ENCODE measurements at places on chromosomes 7 and 10.

- no peak for DNase-seq
Observed at GRCh38 chr10:50540069-50540825, 83.5 kb downstream of the SGMS1 start.

DNA sequence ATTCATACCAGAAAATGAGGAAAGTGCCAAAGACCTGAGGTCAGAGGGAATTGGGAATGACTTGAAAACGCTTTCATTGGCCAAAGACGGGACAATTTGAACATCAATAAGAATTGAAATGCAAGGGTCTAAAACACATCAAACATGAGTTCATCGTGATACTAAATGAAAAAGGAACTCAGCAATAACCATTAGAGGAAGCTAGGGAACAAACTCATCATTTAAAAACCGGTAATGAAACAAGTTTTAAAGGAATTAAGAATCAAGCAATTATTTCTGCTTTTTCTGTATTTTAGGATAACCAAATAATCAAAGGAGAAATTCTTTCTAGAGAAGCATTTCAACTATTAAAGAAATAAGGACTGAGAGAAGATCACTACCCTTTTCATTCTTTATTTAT, 303.1 kb downstream of the ARHGAP12 start:
- DNase-seq = no peak

- DNase-seq = no peak
Observed at GRCh38 chr10:113426181-113426877, 126.5 kb upstream of the HABP2 start.

DNA sequence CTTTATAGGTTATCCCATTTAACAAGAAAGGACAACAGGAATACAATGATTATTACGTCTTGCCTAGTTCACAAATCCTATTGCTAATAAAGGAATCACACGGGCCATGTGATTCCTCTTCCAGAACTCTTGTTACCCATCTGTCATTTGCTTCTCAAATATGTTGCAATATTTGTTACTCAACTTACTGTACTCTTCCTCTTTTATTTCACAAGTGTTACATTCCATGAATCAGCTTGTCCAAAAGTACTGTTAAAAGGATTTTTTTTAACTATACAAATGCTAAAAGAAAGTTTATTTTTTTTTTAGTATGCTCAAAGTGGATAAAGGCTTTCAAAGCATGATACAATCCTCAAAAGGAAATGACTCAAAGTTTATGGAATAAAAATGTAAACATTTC, 3.9 kb upstream of the CD36 start:
- peak; percentile 28 for DNase-seq

DNA sequence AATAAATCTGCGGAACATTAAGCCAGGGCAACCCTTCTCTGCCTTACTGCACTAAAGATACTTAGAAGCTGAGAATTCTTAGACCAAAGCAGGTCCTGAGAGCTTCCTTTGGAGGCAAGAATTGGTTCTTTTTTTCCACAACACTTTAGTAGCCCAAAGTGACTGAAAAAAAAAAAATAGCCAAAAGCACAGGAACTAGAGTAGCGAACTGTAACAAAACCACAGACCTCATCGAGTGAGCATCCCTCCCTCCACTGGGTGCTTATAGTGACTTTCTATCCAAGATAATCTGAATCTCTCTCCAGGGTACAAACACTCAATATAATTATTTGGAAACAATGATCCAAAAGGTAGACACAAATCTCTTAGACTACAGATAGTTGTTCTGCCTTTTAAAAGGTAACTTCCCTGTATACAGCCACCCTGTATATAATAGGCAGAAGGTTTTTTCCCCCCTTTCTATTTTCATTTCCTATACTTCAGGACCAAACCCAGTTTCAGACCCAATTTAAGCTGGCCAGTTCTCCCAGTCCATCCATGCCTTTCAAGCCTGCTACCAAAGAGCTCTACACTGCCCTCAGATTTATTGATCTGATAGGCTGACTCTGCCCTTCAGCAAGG, 31.6 kb upstream of the KCNIP2 start:
- DNase-seq = no peak

DNA sequence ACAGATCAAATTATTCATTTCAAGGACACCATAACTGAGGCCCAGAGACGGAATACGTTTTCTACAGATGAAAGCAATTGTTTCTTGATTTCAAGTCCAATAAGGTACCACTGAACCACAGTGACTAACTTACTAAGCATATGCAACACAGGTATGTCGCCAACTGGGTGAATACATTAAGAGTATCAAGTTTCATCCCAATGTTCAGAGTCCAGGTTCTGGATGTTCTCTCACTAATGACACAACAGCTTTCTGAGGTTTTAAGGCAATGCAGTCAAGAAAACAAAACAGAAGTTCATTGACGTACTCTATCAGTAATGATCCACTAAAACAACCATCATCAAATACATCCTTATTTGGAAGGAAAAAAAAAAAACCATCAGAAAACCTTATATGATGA, 35.8 kb downstream of the NSUN6 start:
- DNase-seq = no peak

GRCh38 chr10:83037653-83038052, 1101.7 kb upstream of the GHITM start:
- DNase-seq = no peak

- no peak for DNase-seq
Observed at GRCh38 chr7:2698581-2699288, 10.7 kb downstream of the AMZ1 start.

DNA sequence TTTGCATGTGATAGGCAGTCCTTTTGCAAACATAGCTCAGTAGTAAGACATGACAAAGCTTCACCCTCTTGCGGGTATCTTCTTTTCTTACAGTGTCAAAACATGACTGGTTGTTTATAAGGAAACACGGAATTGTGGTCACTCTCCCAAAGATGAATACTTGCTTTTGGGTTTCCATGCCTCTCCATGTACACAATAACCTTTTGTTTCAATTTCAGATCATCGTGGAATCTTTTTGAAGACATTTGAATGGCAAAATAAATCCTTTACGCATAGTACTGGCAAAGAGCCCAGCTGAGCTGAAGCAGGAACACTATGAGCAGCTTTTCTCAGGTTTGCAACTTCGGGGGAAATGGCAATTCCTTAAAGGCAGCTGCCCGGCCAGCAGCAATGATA, 156.8 kb upstream of the FRMD4A start:
- DNase-seq = no peak

- DNase-seq = no peak
Observed at GRCh38 chr7:146397141-146397540, 280.5 kb downstream of the CNTNAP2 start.

GRCh38 chr10:97080051-97080776, 105.5 kb downstream of the SLIT1 start:
- DNase-seq = no peak

GRCh38 chr10:6396652-6397051, 183.4 kb downstream of the PRKCQ start:
- DNase-seq = no peak

DNA sequence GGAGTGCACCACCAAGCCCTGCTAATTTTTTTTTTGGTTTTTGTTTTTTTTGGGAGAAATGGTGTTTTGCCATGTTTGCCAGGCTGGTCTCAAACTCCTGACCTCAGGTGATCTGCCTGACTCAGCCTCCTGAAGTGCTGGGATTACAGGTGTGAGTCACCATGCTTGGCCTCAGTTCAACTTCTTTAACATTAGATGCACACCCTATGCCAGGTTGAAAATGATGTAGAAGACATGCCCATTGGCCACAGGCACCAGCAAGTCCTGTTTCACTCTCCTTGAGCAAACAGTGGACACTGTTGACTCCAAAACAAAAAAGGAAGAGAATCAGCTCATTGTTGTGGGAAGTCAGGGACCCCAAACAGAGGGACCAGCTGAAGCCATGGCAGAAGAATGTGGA, 1205.3 kb downstream of the REEP3 start:
- DNase-seq = no peak

DNA sequence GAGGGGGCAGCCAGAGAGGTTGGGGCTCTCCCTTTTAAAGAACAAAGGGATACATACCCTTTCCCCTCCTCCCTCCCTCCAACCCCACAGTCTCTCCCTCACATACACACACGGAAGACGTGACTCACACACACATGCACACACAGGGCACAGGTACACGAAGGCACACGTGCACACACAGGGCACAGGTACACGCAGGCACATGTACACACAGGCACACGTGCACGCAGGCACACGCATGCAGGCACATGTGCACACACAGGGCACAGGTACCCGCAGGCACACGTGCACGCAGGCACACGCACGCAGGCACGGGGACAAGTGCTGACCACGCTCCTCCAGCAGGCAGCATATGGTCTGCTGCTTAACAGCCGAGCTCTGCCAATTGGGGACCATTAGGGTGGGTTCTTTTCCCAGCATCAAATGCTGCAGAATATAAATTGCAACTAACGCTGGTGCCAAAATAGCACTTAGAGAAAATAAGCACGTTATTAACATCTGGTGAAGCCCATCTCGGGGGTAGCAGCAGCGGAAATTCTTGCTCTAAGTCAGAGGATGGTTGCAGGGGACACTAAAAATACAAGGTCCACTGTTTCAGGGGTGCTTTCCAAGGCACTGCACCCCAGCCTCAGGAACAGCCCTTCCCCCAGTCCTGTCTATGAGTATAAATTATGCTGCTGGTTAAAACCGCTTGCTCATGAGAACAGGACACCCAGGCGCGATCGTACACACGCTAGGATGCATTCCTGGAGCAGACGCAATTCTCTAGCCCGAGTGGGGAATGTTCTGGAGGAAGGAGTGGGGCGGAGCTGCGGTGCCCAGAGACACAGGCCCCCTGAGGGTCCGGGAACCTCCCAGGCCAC, 55.2 kb upstream of the TNRC18 start:
- peak; percentile 55 for DNase-seq

GRCh38 chr7:27188386-27189294, 3.6 kb upstream of the HOXA11 start:
- no peak for DNase-seq

DNA sequence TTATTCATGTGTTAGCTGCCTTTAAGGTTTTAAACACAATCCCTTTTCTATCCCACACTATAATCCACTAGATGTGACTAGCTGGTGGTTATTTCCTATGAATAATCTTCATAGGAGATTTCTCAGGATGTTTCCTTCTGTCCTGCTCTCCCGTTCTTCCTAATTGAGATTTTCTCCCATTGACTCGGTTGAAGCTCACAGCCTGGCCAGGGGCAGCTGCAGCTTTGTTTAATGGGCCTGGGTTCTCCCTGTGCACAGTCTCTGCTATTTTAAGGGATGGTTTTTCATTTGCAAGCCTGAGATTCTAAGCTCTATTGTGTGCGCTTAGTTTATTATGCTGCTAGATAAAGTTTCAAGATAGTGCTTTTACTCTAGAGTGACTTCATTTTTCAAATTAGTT, 283.4 kb upstream of the AOAH start:
- no peak for DNase-seq

DNA sequence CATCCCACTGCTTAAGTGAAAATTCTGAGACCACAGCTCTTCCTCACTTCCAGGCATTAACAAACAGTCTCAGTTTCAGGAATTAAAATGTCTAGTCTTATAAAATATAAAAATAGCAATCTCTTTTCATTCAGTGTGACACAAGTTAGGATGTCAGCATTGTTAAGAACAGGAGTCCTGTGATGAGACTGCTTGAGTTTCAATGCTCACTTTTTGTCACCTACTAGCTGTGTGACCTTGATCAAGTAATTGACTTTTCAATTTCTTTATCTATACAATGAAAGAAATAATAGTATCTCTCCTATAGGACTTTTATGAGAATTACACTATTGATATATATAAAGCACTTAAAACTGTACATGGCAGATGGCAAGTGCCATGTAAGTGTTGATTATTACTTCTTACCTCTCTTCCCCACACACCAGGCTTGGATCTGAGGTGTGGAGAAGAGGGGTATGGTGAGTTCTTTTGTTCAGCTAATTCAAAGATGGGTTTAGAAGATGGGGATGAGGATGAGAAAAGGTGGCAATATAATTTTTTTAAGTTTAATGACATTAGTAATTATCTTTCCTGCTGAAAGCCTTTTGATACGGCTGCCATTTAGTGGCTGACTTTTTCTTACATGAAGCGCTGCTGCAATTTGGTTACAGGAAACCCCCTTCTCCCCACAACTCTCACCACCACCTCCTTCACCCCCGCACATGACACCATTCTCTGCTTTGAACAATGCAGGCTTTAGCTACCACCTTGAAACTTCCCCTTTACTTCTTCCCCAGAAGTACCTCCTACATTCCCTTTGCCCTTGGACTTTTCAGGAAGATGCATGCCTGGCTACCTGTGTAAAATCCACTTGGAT, 20.8 kb upstream of the HYAL4 start:
- DNase-seq = no peak

GRCh38 chr7:112120696-112121217, 85.4 kb downstream of the DOCK4 start:
- DNase-seq = no peak

DNA sequence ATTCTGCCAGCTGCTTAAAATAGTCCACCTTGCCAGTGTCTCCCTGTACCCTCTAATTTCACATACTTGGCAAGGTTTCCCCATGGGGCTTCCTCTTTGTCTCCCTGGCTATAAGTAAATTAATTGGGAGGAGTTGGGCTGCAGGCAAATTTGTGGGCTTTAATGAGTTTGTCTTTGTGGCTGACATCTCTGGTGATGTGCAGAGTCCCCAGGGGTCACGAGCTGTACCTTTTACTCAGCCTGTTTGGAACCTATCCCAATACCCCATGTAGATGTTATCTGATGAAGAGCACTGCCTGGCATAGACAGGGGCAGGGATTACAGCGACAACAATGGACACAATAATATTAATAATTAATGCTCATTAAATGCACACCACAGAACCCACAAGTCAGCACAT, 132.5 kb downstream of the SLIT1 start:
- no peak for DNase-seq

DNA sequence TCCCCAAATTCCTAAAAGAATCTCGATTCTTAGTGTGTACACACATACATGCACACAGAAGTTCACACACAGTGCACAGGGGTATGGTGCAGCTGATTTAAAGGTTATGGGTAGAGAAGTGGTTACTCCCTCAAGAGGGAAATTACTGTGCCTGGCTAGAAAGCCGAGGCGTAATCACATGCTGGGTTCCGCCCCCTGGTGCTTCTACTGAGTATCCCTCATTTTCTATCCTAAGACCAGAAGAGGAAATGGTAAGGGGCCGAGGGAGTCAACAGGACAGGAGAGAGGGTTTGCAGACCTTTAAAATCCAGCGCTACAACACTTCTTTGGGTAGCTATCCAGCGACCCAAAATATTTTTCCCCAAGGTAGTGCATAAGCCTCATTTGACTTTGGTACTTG, 147.3 kb upstream of the TMEM196 start:
- DNase-seq = no peak

GRCh38 chr7:16695621-16696237, 49.7 kb downstream of the BZW2 start:
- DNase-seq = peak; percentile 76

DNA sequence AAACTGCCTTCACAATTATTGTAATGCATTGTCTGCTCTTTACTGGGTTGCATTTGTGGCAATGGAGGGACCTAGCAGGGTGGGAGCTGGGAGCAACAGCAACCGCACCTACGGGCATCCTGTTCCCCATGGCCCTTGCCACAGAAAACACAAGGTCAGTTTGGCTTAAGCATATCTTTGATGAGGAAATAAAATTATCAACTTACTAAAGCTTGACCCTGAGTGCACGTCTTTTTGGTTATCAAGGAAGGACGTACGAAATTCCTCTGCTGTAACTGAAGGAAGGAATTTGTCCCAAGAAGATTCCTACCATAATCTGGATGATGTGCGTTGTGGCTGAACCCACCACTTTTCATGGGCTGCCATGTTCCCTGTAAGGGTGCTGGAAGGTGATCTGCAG, 19.9 kb upstream of the PTPRN2 start:
- no peak for DNase-seq

GRCh38 chr10:132889556-132889955, 52.8 kb downstream of the CFAP46 start:
- DNase-seq = no peak

- DNase-seq = no peak
Observed at GRCh38 chr10:46019569-46020343, 10.7 kb downstream of the NCOA4 start.
